Naive thymus-derived CD4-positive, alpha-beta T cell (primary cell): ENCODE measurements at places on chromosomes 16 and 17. TPM values are rescaled to one million over a fixed set of nuclear protein-coding genes. Genes with fewer than 3 reads are reported as not detected.

Gene CHST4
- total RNA-seq, result not detected in 2 replicates

Gene CMTM2
- 0.58 TPM for total RNA-seq

Gene KRTAP16-1
- total RNA-seq, result not detected in 2 replicates

Gene UTP4
- total RNA-seq, result 31.9 TPM

Gene RAC3
- 2.1 TPM for total RNA-seq

Gene ABCC6
- total RNA-seq, result not detected

Gene TK2
- 6.2 TPM for total RNA-seq

Gene TEKT1
- not detected for total RNA-seq

Gene NCOR1
- total RNA-seq, result 139 and 149 TPM in 2 replicates

Gene YBX2
- total RNA-seq, result 0.27 and 0.48 TPM in 2 replicates

Gene ACSM2B
- total RNA-seq, result not detected

Gene FBXL16
- 13.7 TPM for total RNA-seq

Gene TEKT3
- total RNA-seq, result 0.49 TPM
